Breast epithelium (tissue), 4 donors: ENCODE measurements at places on chromosomes 2 and 18. TPM values are rescaled to one million over a fixed set of nuclear protein-coding genes. Genes with fewer than 3 reads are reported as not detected.

Gene ADRA2B
- 1.6 TPM for total RNA-seq

Gene MTCL1
- total RNA-seq: 7.2 TPM

Gene HOXD1
- 1.3 TPM for total RNA-seq

Gene LHCGR
- 0.29 TPM for total RNA-seq

Gene MC2R
- total RNA-seq: not detected

Gene GALNT5
- total RNA-seq: 0.16 TPM
